Activated gamma-delta T cell treated with Interleukin-2 at 50 U/mL for 16 hours (primary cell): ENCODE measurements at places on chromosomes 13 and 19.

- DNase-seq = no peak
Measured at GRCh38 chr13:74173822-74174221, 39.6 kb upstream of the KLF12 start.

DNA sequence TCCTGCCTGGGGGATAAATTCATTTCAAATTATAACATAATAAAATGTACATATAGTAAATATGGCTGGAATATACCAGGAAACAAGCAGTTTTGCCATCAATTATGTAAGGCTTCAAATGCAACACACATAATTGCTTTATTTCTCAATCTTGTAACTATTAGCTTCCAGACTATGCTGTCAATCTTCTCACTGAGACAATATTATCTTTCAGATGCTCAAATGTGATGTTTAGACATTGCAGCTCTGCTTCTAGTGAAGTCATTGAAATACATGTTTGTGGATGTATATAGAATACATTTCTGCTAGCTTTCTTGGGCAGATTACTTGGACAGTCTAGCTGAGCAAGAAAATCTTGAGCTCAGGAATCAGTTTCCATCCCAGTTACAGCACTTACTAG is 454.4 kb downstream of the TDRD3 start:
- no peak for DNase-seq

DNA sequence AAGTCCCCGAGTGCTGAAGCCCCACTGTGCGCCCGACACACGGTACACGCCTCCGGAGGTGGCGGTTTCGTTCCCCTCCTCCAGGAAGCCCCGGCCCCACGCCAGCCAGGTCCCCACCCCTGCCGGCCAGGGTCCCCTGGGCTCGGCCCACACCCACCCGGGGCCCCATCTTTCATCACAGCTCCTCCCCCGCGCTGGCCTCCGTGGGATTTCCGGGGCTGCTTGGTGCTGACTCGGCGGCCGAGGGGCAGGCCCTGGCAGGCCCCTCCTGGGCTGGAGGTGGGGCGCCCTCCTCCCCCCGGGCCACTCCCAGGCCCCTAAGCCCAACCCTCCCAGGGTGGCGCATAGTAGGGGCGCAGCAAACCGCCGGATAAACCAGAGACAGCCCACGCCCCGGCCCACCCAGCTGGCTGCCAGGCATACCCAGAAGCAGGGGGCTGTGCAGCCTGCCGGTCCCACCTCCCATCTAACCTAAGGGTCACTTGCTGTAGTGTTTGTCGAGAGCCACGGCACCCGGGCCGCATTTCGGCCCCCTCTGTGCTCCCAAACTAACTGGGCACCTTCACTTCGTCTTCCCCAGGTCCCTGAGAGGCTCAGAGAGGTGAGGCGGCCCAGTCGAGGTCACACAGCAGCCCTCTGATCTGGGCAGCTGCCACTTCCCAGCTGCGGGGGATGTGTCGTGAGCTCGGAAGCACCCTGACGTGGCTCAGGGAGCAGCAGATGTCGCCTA is 6.6 kb downstream of the ZBTB7A start:
- DNase-seq = peak; percentile 71

- no peak for DNase-seq
Measured at GRCh38 chr19:28037186-28037585, 1175.8 kb downstream of the UQCRFS1 start.

GRCh38 chr13:31452525-31452924 is 252.8 kb downstream of the B3GLCT start:
- DNase-seq = no peak

DNA sequence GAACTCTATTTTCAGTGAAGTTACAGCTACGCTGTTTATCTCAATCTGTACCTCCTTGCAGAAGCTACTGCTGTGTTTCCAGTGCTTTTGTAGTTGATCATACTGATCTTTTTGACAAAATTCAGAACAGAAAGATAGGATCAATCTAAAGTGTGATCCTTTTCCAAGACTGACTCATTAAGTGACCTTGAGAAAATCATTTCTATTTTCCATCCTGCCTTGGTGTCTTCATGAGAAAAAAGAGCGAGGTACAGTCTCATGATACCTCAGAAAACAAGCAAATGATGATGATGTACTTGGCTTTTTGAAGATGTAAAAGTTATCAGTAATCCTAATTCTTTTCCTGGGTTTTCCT is 46.0 kb upstream of the GPR183 start:
- no peak for DNase-seq

DNA sequence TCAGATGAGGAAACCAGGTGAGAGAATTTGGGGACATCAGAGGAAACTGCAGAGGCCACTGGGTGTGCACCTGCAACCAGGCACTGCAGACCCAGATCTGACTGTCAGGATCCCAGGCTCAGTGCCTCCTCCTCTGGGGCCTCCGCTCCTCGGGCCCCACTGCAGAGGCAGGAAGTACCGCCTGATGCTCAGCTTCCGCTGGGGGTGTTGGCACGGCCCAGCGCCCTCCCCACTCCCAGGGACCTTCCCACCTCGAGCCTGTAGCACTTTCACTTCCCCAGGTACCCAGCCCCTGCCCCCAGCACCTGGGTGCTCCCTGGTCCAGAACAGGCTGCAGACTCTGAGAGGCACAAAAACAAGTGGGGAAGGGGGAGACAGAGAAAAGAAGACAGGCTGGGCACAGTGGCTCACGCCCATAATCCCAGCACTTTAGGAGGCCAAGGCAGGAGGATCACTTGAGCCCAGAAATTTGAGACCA is 1.4 kb upstream of the CD37 start:
- DNase-seq = peak; percentile 70

GRCh38 chr13:49791711-49792549 is 552 bp downstream of the KPNA3 start:
- DNase-seq = peak; percentile 33

GRCh38 chr19:35144259-35144599 is 1.2 kb downstream of the FXYD7 start:
- DNase-seq = no peak

- no peak for DNase-seq
Measured at GRCh38 chr19:29851769-29852521, 40.2 kb downstream of the CCNE1 start.

DNA sequence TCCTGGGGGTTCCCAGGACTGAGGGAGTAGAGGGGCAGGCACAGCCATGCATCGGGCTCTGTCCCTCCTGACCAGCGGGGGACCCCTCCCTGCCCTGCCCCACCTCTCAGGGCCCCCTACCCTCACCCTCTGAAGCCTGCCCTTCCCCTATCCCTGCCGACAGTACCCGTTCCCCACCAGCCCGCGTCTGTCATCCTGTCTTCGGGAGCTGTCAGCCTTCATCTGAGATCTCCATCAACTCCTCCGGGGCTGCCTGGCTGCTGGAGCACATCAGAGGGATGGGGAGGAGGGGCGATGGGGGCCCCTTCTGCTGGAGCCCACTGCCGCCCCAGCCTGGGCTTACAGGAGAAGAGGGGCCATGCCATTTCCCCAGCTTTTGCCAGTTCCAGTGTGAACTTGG is 6.2 kb upstream of the SHD start:
- no peak for DNase-seq

GRCh38 chr13:111184458-111185401 is 69.6 kb downstream of the ARHGEF7 start:
- peak; percentile 51 for DNase-seq

DNA sequence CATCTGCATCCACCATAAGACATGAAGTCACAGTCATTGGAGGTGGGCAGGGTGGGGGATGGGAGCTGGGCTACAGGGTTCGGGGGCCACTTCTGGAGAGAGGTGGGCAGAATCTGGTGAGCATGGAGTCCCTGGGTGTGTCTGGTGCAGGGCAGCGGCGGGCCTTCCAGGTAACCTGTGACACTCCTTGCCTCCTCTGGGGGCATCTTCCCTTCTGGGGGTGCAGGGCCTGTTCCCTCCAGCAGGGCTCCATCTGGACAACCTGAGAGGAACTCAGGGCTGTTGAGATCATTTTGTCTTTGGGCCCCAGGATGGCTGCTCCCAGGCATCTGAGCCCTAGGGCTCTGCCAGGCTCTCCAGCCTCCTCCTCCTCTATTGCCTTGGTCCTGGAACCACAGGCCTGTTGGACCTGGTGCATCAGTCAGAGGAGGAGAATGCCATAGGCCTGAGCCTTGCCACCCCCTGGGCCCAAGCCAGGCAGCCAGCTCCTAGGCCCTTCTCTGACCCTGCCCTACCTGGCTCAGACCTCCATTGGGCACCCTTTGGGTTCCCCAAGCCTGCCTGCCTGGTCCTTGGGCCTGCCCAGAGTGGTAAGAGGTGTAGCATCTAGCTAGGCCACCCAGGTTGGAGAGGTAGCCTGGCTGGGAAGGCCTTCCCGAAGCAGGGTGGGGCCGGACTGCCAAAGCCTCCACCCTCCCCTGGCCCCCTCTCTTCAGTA is 13.4 kb downstream of the LYL1 start:
- DNase-seq = no peak

GRCh38 chr19:3322199-3322978 is 44.0 kb upstream of the NFIC start:
- DNase-seq = no peak

DNA sequence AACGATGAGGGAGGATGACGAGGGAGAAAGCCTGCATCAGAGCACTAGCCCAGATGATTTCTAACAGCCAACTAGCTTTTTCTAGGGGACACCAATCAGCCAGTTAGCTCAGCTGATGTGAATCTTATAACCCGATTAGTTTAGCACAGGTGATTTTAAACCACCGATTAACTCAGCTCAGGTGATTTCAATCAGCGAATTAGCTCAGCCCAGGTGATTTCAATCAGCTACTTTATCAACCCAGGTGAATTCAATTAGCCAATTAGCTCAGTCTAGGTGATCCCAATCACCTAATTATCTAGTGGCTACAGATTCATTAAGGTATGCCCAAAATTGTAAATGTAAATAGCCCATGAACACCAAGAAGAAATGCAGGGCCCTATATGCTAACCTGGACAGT is 146.9 kb downstream of the ZNF486 start:
- no peak for DNase-seq

DNA sequence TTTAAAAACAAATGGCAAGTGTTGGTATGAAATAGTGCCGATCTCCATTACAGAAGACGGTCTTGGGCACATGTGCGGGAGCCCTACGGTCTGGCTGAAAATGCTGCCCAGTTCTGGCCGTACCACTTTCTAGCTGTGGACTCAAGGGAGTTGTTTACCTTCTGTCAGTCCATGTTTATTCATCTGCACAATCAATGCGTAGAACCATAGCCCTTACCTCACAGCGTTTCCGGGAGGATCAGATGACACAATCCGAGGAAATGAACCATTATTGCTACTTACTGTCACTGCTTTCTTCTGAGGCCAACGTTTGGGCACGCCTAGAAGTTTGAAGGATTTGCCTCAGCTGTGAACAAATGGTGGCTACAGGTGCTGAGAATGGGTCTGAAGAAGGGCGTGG is 31.2 kb downstream of the GADD45B start:
- DNase-seq = peak; percentile 23

- no peak for DNase-seq
Measured at GRCh38 chr13:71454509-71454908, 412.5 kb downstream of the DACH1 start.

DNA sequence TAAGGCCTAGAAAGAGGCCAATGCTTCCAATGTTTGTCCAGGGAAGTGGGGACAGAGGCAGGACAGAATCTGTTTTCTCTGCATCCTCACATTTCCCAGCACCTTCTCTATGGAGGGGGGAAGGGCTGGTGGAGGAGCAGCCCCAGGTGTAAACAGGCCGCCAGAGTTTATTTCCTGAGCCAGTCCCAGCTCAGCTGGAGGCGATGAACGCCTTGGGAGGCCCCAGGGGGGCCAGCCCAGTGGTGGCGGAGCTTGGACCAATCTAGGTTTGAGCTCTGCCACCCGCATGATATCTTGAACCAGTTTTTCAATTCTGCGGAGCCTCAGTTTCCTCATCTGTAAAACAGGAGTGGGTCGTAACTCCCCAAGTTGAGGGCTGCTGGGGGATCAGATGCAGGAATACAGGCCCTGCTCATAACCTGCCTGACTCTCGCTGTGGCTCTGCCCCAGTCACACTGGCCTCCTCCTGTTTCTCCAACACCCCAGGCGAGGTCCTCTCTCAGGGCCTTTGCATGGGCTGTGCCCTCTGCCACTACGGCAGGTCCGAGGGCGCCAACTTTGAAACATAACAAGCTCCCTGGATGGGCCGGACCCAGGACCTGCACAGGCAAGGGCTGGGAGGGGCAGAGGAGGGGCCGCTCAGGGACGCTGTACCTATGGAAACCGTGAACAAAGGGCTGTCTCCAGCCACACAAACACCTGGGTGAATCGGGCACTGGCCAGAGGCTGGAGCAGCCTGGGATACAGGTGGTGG is 1.1 kb downstream of the TNFAIP8L1 start:
- no peak for DNase-seq

DNA sequence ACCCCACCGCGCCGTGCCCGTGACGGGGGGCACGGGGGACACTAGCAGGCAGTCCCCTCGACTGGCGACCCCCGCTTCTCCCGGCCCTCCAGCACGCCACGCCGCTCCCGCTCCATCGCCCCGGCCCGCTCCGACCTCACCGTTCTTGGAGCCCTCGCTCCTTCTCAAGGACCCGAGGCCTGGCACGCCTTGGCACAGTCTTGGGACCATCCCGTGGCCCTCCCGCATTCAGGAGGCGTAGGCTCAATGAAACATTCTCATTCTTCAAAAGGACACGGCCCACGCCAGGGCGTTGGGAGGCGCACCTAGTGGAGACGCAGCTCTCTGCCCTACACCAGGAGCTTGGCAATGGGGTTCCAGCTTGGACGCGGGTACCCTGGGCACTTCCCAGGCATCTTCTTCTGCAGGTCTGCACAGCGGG is 473 bp upstream of the CERS1 start:
- no peak for DNase-seq

DNA sequence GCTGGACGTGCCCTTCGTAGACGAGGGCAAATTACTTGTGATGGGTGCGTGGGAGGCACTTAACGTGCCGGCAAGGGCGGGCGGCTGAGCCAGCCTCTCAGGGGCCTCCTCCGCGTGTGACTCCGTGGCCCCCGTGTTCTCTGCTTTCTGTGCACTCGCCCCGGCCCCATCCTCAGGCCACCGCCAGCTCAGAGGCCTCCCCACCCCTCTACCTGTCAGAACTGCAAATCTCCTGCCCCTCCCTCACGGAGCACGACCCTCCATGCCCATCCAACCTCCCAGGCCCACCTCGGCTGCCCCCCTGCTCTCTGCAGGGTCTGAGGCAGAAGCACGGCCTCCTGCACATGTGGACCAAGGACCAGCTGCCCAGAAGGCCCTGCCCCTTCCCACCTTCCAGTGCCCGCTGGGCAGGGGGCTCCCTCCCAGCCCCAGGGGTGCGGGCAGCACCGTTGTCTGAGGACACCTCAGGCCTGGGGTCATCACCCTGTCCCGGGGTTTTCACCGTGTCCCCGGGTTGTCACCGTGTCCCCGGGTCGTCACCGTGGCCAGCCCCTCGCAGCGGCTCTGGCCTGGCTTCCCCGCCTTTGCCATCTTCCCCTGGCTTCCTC is 44.5 kb downstream of the TMEM255B start:
- no peak for DNase-seq

GRCh38 chr13:111620166-111620565 is 299.7 kb downstream of the TEX29 start:
- DNase-seq = no peak

- DNase-seq = no peak
Measured at GRCh38 chr19:45136507-45137178, 24.1 kb downstream of the NKPD1 start.
